ENCODE measurements at places on chromosomes 1 and 21.

- DNase-seq, result no peak
Observed at GRCh38 chr1:97427371-97427770, 493.5 kb downstream of the DPYD start.

DNA sequence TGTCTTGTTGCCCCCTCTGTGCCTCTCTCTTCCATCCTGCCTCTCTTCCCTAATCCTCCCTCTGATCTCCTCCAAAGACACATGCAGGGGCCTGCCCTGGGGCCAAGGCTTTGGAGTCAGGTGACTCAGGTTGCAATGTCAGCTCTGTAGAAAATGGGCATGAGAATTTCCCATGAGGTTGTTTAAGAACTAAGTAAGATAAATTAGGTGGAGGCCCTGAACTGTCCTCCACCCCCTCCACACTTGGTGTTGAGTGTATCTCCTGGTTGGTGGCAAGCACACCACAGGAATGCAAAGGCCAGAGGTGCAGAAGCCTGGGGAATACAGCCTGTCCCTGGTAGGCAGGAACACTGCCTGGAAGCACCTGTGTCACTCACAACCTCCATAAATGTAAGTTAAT, 63.9 kb upstream of the GRIK3 start:
- no peak for DNase-seq

GRCh38 chr1:98382586-98382985, 278.9 kb upstream of the SNX7 start:
- no peak for DNase-seq

GRCh38 chr1:46080257-46080656, 52.2 kb downstream of the PIK3R3 start:
- DNase-seq, result no peak

- no peak for DNase-seq
Observed at GRCh38 chr1:6184083-6184783, 4.1 kb upstream of the CHD5 start.

DNA sequence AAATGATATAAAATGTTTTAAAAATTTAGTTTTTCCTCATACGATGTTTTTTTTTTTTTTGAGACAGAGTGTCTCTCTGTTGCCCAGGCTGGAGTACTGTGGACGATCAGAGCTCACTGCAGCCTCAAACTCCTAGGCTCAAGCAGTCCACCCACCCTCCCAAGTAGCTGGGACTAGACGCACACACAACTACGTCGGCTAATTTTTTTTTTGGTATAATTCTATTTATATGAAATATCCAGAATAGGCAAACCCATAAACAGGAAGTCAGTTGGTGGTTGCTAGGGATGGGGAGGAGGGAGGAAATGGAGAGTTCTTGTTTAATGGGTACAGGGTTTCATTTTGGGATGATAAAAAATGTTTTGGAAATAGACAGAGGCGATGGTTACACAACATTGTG, 56.5 kb downstream of the WARS2 start:
- DNase-seq, result no peak

DNA sequence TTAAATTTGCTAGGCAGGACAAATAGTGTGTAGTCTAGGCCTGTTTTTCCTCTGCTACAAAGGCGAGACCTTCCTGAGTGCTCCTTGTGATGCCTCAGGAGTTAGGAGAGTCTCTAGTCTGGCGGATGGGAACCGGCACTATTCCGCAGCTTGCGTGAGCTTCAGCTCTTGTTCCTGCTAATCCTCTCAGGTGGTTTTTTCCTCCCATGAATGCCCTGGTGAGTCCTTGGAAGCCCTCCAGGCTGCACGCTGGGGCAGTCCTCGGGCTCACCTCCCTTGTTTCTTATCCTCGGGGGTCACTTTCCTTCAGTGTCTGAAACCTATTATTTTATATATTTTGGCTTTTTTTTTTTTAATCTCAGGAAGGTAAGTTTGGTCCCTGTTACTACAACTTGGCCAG, 28.2 kb downstream of the UTS2 start:
- DNase-seq, result no peak

Measured in amniotic stem cell (primary cell).